Mononuclear cell (primary cell): ENCODE measurements at places on chromosomes 3 and 15. TPM values are rescaled to one million over a fixed set of nuclear protein-coding genes. Genes with fewer than 3 reads are reported as not detected.

Gene GPR87
- not detected for total RNA-seq

Gene SLC28A1
- not detected for total RNA-seq

Gene ENTPD3
- total RNA-seq: 0.10 TPM

Gene FBXO22
- total RNA-seq: 10.3 TPM
